ENCODE measurements at places on chromosomes 4 and X. TPM values are rescaled to one million over a fixed set of nuclear protein-coding genes. Genes with fewer than 3 reads are reported as not detected.

DNA sequence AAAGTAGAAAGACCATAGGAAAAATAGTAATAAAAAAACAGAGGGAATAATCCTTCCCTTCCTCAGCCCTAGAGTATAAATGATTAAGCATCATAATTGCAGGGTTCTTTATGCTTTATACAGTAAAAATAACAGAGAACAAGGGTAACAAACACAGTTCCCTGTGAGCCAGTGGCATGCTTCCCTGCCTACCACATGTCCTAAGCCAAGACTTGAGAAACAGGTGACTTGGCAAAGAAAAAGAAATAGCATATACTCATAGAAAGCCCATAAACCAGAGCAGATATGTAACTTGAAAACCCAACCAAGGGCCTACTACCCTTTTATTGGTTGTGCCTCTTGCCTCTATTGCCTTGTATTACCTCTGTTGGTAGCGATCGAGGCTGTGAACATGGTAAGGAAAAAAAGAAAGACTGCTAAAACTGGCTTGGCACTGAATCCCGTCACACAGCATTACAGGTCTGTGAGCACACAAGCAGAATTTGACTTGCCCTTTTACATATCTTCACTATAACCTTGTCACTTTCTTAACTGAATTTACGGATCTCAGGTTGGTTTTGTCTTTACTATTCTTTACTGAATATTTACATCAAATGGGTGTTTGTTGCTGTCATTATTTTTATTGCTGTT is 30.9 kb upstream of the MYOZ2 start:
- no peaks in the 10 kb centered on the region for H3K4me1 ChIP-seq
- no peak overlapping the region for H3K4me3 ChIP-seq
- DNase-seq: no peak
- no peak overlapping the region for H3K27ac ChIP-seq

DNA sequence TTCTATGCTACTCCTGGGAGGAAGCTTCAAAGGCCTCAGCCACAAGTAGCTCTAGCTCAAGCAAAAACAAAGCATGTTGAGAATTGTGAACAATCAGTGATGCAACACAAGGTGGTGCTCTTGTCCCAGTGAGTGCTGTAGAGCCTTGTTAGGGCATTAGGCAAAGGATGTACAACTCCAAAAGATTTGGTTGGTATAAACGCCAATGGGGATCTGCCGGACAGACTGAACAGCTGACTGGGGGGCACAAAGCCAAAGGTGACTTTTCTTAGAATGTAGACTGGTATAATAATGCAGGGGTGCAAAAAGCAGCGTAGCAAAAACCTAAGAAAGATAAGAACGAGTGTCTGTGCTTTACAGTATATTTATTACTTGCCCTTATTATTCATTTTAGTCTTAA is 62.6 kb upstream of the ALB start:
- H3K4me1 ChIP-seq: no peaks in the 10 kb centered on the region
- H3K36me3 ChIP-seq: no peaks in the 10 kb centered on the region
- DNase-seq: no peak
- H3K4me3 ChIP-seq: no peak overlapping the region
- H3K27me3 ChIP-seq: no peaks in the 10 kb centered on the region

GRCh38 chr4:5212255-5213013 is 161.2 kb downstream of the STK32B start:
- no peaks in the 10 kb centered on the region for H3K4me1 ChIP-seq
- H3K27ac ChIP-seq: no peak overlapping the region
- H3K36me3 ChIP-seq: no peaks in the 10 kb centered on the region
- no peaks in the 10 kb centered on the region for H3K27me3 ChIP-seq

DNA sequence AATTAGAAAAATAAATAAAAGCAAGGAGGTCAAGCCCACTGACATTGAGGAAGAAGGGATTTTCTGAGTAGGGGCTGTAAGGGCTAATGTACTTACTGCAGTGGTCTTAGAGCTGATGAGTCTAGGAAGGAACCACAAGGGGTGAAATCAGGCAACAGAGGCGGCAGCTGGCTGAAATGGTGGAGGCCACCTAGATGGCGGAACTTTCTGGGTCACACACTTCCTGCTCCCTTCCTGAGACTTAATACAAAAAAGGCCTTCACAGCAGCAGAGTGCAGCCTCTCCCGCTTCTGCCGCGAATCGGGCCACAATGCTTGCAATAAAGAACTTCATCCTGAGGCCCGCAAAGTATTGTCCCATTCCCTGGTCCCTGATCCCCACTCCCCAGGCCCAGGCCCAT is 15.4 kb downstream of the SNX12 start:
- DNase-seq: no peak
- peaks cover 5% of the 10 kb centered on the region for H3K36me3 ChIP-seq
- peaks cover 9% of the 10 kb centered on the region for H3K4me1 ChIP-seq
- no peaks in the 10 kb centered on the region for H3K27me3 ChIP-seq

DNA sequence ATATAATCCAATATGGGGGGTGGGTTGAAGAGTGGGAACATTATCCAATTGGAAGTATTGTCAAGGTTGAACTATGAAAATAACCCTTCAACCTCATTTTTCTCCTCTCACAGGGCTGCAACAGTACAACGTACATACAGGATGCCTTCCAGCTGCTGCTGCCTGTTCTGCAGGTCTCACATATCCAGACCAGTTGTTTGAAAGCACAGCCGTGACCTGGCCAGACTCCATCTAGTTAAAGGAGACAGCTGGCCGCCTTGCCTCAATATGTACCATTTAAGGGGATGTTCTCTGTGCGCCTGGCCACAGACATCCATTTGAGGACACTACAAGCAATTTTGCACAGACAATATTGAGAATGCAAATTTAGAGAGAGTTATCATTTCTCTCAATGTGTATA is 75.7 kb downstream of the FAM114A1 start:
- H3K36me3 ChIP-seq: no peaks in the 10 kb centered on the region
- no peak overlapping the region for H3K4me3 ChIP-seq
- H3K27me3 ChIP-seq: no peaks in the 10 kb centered on the region
- no peaks in the 10 kb centered on the region for H3K4me1 ChIP-seq
- DNase-seq: no peak

GRCh38 chrX:7059859-7060258 is 87.7 kb upstream of the STS start:
- H3K27me3 ChIP-seq: no peaks in the 10 kb centered on the region
- H3K4me3 ChIP-seq: no peak overlapping the region
- peaks cover 4% of the 10 kb centered on the region for H3K4me1 ChIP-seq
- DNase-seq: no peak

GRCh38 chr4:51890760-51891159 is 47.8 kb downstream of the DCUN1D4 start:
- H3K27me3 ChIP-seq: no peaks in the 10 kb centered on the region
- no peak for DNase-seq
- no peak overlapping the region for H3K4me3 ChIP-seq
- no peaks in the 10 kb centered on the region for H3K4me1 ChIP-seq

DNA sequence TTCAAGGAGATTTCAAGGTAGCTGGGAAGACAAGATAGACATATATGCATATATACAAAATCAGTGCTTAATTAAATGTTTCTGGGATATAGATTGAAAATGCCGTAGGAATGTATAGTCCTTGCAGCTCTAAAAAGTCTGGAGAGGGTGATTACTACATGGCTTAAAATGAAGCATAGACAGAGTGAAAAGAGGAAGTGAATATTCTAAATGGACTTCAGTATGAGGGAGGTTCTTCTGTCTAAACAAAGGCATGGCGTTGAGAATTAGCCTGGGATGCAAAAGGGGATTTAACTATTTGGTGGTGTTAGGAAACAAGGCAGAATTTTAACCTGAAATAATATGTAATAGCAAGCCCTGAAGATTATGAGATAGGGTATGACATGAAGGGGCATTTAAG is 141.5 kb upstream of the FRMPD4 start:
- H3K36me3 ChIP-seq: no peaks in the 10 kb centered on the region
- no peak for DNase-seq
- no peaks in the 10 kb centered on the region for H3K4me1 ChIP-seq
- H3K4me3 ChIP-seq: no peak overlapping the region
- H3K27me3 ChIP-seq: peaks cover 4% of the 10 kb centered on the region
- no peak overlapping the region for H3K27ac ChIP-seq

DNA sequence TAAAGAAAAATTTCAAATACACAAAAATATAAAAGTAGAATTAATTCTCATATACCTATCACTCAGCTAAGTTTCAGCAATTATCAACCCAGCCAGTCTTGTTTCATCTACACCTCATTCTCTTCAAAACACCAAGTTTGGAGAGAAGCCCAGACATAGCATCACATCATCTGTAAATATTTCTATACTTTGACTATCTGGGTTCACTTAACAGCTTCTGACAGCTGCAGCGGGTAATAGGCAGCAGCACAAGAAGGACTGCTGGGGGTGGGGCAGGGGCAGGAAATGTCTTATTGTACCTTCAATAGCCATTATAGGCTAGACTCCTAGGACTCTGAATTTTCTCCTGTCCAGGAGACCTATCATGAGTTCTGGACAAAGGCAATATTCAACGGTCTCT is 54.1 kb downstream of the PHF8 start:
- no peak overlapping the region for H3K4me3 ChIP-seq
- H3K36me3 ChIP-seq: peaks cover 42% of the 10 kb centered on the region
- DNase-seq: no peak
- no peaks in the 10 kb centered on the region for H3K4me1 ChIP-seq
- H3K27me3 ChIP-seq: no peaks in the 10 kb centered on the region

- DNase-seq: no peak
- peak overlapping the region; percentile 19 for H3K4me3 ChIP-seq
- peaks cover 33% of the 10 kb centered on the region for H3K27me3 ChIP-seq
- no peaks in the 10 kb centered on the region for H3K36me3 ChIP-seq
Measured at GRCh38 chrX:40006106-40007017, 91.4 kb downstream of the BCOR start.

DNA sequence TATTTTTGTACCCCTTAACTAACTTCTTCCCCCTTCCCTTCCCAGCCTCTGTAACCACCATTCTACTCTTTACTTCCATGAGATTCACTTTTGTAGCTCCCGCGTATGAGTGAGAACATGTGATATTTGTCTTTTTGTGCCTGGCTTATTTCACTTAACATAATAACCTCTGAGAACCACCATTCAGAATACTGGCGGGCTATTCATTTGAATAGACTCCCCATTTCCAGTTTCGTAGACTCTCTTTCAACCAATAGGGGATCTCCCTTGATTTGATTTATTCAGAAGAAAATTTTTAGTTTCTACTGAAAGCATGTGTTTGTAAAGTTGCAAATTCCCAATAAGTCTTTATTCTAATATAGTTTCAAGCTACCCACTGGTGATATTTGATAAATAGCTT is 117.2 kb downstream of the GATB start:
- H3K27me3 ChIP-seq: no peaks in the 10 kb centered on the region
- no peak for DNase-seq
- H3K27ac ChIP-seq: no peak overlapping the region

NALF2 gene
- total RNA-seq: not detected

GRCh38 chr4:81499840-81500239 is 28.1 kb upstream of the RASGEF1B start:
- no peak overlapping the region for H3K27ac ChIP-seq
- DNase-seq: no peak
- no peaks in the 10 kb centered on the region for H3K27me3 ChIP-seq
- no peaks in the 10 kb centered on the region for H3K36me3 ChIP-seq

RTL5 gene
- 1.2 TPM for total RNA-seq

- no peak for DNase-seq
- no peak overlapping the region for H3K27ac ChIP-seq
- H3K4me3 ChIP-seq: no peak overlapping the region
- no peaks in the 10 kb centered on the region for H3K36me3 ChIP-seq
Measured at GRCh38 chr4:5758741-5759140, 47.7 kb downstream of the EVC start.

- no peaks in the 10 kb centered on the region for H3K36me3 ChIP-seq
- no peak for DNase-seq
Measured at GRCh38 chr4:177163532-177163931, 146.1 kb upstream of the NEIL3 start.

- no peaks in the 10 kb centered on the region for H3K36me3 ChIP-seq
- no peak overlapping the region for H3K27ac ChIP-seq
- H3K27me3 ChIP-seq: no peaks in the 10 kb centered on the region
Measured at GRCh38 chrX:17878028-17878670, 17.1 kb upstream of the RAI2 start.

DNA sequence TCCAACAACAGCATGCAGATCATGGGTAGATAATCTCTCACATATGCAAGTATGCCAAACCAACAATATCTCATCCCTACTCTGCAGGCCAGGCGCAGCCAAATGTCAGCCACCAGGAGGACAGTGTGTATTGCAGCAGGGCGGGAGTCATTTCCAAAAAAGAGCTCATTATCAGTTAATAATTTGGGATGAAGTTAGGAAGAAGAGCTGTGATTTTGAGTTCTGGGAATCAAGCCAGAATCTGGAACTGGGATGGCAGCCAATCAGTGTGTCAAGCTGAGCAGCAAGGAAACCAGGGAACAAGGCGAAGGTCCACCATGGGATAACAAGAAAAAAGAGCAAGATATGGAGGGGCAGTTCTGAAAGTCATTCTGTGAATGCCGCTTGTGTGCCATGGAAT is 88.2 kb upstream of the CAMK2D start:
- no peak for DNase-seq
- H3K27ac ChIP-seq: no peak overlapping the region
- H3K4me3 ChIP-seq: no peak overlapping the region
- no peaks in the 10 kb centered on the region for H3K27me3 ChIP-seq

DNA sequence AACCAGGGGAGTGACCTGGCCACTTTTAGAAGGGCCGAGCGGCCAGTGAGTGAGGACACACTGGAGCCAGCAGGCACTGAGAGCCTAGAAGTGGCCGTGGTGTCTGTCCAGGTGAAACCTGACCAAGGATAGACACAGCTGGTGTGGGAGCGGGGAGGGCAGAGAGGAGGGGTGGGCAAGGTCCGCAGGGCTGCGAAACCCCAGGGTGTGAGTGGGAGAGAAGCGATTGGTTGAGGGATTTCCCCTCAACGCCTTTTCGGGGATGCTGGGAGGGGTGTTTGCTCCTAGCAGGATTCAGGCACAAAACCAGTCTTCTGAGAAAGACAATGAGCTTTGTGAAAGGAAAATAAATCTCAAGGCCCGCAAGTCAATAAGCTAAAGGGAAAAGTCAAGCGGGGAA is 33.2 kb upstream of the ARSD start:
- H3K36me3 ChIP-seq: no peaks in the 10 kb centered on the region
- no peak for DNase-seq
- H3K27me3 ChIP-seq: no peaks in the 10 kb centered on the region
- no peak overlapping the region for H3K4me3 ChIP-seq
- no peak overlapping the region for H3K27ac ChIP-seq

Data from CD4-positive, alpha-beta T cell (primary cell).